ENCODE measurements at places on chromosomes 13 and 19. TPM values are rescaled to one million over a fixed set of nuclear protein-coding genes. Genes with fewer than 3 reads are reported as not detected.

DNA sequence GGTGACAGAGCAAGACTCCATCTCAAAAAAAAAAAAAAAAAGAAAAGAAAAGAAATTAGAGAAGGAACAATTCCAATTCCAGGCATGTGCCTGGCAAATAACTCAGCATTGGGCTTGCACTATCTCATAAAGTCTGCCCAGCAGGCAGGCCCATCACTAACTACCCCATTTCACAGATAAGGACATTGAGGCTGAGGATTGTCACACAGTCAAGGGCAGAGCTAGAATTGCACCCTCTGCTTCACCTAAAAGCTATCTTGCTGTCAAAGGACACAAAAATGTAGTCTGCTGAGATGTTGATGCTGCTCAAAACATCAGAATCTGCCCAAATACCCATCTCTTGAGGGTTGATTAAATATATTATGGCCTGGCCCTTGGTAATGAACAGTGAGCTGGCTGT, 20.7 kb upstream of the COLGALT1 start:
- DNase-seq: no peak

- DNase-seq: peak; percentile 90
Measured at GRCh38 chr19:39409208-39410016, 2.8 kb downstream of the ZFP36 start.

- DNase-seq: peak; percentile 89
Measured at GRCh38 chr19:17260842-17261325, 3.7 kb downstream of the USHBP1 start.

SIGLEC11 gene
- not detected for total RNA-seq

ZNF729 gene
- total RNA-seq: not detected

PDX1 gene
- not detected for total RNA-seq
